ENCODE measurements at places on chromosomes 7 and 10.

DNA sequence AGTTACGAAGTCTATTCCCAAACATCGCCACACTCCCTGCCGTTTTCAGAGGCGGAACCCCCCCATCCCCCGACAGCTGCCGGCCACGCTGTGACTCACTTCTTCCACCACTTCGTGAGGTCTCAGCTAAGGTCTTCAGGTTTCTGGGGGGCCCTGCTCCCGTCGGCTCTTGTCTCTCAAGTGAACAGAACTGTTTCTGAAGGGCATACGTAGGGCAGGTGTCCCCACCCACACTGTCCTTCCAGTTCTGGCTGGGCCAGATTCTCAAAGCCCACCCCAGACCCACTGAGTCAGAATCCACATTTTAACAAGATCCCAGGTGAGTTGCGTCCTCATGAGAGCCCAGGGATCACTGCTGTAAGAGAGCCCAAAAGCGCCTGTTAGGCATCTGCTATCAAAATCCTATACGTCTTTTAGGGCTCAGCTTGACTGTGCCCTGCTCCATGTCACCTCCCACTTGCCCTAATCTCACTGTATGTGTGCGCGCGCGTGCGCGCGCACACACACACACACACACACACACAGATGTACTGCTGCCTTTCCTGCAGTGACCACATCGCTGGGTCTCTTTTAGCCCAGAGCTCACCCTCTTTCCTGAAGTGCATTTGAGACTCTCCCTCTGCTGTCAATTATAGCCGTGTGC, 78.8 kb downstream of the PROSER2 start:
- no peak for DNase-seq

GRCh38 chr10:78412605-78413004, 378.9 kb downstream of the RPS24 start:
- DNase-seq, result no peak

DNA sequence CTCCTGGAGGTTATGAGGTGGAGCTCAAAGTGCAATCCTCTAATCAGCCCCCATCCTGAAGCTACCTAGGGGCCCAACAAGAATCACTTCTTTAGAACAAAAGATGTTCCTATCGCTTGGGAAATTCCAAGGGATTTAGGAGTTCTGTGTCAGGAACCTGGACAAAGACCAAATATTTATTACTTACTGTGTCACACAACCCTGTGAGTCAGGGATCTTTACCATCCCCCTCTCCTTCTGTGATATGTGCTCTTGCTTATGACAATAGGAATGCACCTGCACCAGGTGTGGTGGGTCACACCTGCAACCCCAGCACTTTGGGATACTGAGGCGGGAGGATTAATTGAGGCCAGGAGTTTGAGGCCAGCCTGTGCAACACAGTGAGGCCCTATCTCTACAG, 485.8 kb downstream of the PLXDC2 start:
- DNase-seq, result no peak

DNA sequence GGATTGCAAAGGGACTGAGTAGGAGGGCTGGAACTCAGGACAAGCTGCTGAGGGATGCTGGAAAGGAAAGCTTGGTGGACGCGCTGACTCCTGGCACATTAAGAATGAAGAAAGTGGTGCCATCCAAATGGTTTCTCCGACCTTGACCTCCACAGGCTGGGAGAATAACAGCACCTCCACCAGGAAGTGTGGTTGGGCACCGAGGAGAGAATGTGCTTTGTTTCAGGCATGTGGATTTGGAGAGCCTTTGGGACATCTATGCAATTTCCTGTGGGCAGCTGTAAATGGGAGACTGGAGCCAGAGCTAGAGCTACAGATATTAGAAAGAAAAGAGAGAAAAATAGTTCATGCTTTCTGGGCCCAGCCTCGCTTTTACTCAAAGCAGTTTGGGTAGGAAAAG, 29.8 kb upstream of the HABP2 start:
- no peak for DNase-seq

- DNase-seq, result no peak
Measured at GRCh38 chr7:155231941-155232340, 65.7 kb upstream of the INSIG1 start.
